ENCODE measurements at places on chromosomes 5 and 9.

GRCh38 chr5:144944936-144945335 lies 774.3 kb downstream of the KCTD16 start:
- no peak for DNase-seq

- no peak for DNase-seq
Measured at GRCh38 chr9:95505717-95506427, 10.9 kb downstream of the PTCH1 start.

- DNase-seq: no peak
Measured at GRCh38 chr5:172556262-172556661, 84.8 kb upstream of the NEURL1B start.

DNA sequence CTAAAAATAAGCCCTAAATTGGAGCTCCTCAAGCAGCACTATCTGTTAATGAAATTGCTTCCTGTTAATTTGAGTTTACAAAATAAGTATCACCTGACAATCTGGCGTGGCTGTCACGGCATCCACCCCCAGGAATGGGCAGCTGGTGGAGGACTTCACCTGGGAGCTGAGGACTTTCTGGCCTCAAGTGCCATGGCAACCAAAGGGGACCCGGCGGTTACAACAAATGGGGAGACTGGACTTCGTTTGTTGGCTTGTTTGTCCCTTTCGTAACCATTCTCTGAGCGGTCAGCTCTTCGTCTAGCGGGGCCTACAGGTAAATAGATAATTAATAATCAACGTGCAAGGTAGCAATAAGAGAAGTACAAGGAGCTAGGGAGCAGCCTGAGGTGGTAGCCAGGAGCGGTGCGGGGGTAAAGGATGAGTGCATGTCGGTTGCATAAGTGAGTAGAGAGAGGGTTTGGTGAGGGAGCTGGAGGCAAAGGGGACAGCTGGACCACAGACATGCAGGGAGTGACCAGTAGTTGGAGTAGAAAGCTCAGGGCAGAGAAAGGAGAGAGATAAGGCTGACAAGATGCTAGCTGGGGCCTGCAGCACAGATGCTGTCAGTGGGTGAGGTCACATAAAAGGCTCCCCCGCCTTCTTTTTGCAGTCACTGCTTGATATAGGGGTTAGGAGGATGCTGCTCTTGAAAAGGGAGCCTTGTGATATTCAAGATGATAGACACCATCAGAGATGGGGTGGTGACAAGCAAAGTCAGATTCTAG lies 62.5 kb downstream of the HSPA4 start:
- DNase-seq: no peak

DNA sequence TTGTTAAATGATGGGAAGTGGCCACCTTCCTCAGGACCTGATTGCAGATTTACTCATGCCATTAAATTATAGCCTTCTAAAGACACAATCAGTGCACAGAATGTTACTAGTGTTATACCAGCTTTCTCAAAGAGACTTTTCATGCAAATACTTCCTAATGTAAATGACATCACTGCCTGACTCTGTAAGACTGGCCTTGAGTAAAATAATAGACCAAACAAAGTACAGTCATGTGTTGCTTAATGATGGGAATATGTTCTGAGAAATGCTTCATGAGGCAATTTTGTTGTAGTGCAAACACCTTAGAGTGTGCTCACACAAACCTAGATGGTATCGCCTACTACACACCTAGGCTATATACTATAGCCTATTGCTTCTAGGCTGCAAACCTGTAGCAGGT lies 17.0 kb upstream of the C1QTNF3 start:
- no peak for DNase-seq

GRCh38 chr9:120854596-120855327 lies 12.0 kb upstream of the PSMD5 start:
- DNase-seq: no peak

- no peak for DNase-seq
Measured at GRCh38 chr5:112077180-112077579, 320.2 kb upstream of the NREP start.

- no peak for DNase-seq
Measured at GRCh38 chr5:118379470-118379869, 608.9 kb downstream of the DTWD2 start.

GRCh38 chr5:158162026-158162425 lies 303.1 kb upstream of the CLINT1 start:
- no peak for DNase-seq

GRCh38 chr5:81825237-81825636 lies 74.3 kb upstream of the SSBP2 start:
- no peak for DNase-seq

DNA sequence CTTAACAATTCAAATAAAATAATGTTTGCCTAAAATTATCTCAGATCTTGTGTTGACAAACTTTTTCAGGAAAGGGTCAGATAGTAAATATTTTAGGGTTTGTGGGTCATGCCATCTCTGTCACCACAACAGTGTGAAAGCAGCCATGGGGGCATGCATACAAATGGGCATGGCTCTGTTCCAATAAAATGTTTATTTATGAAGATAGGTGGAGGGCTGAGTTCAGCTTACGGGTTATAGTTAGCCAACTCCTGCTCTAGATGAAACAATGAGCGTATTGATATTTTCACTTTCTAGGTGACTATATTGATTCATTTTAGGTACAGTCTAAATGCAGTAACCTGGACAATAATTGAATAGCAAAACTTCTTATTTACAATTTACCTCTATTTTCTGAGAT lies 533.8 kb upstream of the CLINT1 start:
- DNase-seq: no peak

- DNase-seq: no peak
Measured at GRCh38 chr5:9121597-9121996, 424.3 kb downstream of the SEMA5A start.
